Kidney epithelial cell (primary cell): ENCODE measurements at places on chromosomes 12 and 14. TPM values are rescaled to one million over a fixed set of nuclear protein-coding genes. Genes with fewer than 3 reads are reported as not detected.

DNA sequence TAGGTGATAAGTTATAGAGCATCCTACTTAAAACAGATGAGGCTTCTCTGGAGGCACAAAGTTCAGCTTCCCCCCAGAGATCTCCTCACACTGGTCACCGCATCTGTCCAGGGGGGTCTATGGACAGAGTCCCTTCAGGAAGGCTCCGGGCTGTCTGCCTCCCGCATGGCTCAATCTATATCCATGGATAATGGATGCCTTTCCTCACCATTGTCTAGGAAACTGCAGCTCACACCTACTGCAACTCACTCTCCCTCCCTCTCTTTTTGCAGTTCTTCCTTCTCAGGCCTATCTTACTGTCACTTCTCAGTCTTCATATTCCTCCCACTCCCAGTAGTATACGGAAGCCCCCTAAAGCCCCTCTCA lies 100.6 kb upstream of the BCL2L14 start:
- no peak for DNase-seq

The TSPAN19 gene
- 0.92 TPM in 1 of 2 replicates, not detected in the other for total RNA-seq

- no peak for DNase-seq
These were observed 57.5 kb downstream of the RMST start for GRCh38 chr12:97520106-97520505.

The APOF gene
- total RNA-seq, result not detected in 2 replicates

GRCh38 chr14:80078501-80078900 lies 132.8 kb downstream of the DIO2 start:
- no peak for DNase-seq

DNA sequence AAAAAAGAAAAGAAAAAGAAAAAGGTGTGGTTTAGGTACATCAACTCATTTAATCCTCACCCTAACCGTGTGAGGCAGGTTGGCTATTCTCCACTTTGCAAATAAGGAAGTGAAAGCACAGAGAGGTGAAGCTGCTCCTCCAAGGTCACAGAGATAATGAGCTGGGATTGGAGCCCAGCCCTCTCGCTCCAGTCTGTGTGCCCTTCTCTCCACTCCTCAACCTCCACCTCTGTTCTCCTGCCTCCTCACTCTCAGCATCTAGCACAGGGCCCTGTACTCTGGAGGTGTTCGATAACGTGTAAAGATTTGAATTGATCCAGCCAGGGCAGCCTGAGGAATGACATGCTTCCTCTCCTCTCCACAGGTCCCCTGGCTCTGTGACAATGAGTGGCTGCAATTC lies 502.3 kb downstream of the TMEM132D start:
- DNase-seq, result no peak

The SIRT4 gene
- 0.29 and 2.3 TPM in 2 replicates for total RNA-seq

DNA sequence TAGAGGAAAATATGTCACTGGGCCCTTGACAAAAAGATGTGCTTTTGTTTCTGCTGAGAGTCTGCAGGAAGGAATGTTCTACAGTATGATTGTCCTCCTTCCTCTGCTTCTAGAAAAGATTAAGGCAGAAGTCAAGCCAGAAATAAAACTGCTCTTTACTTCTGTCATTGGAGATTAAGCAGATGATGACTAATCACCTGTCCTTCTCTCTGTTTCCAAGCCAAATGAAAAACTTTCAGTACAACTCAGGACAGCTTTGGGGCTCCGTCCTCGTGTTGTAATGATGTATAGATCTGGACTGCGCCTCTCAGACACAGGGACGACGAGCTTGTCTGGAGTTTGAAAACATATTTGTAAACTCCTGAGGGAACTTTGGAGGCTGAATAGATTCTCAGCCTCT lies 159.3 kb downstream of the DYRK2 start:
- no peak for DNase-seq
